ENCODE measurements at places on chromosomes 16 and 17. TPM values are rescaled to one million over a fixed set of nuclear protein-coding genes. Genes with fewer than 3 reads are reported as not detected.

The CDRT15L2 gene
- not detected for total RNA-seq

The IL34 gene
- total RNA-seq, result not detected

The SLC52A1 gene
- not detected for total RNA-seq

The ZNF469 gene
- total RNA-seq, result 4.9 TPM

DNA sequence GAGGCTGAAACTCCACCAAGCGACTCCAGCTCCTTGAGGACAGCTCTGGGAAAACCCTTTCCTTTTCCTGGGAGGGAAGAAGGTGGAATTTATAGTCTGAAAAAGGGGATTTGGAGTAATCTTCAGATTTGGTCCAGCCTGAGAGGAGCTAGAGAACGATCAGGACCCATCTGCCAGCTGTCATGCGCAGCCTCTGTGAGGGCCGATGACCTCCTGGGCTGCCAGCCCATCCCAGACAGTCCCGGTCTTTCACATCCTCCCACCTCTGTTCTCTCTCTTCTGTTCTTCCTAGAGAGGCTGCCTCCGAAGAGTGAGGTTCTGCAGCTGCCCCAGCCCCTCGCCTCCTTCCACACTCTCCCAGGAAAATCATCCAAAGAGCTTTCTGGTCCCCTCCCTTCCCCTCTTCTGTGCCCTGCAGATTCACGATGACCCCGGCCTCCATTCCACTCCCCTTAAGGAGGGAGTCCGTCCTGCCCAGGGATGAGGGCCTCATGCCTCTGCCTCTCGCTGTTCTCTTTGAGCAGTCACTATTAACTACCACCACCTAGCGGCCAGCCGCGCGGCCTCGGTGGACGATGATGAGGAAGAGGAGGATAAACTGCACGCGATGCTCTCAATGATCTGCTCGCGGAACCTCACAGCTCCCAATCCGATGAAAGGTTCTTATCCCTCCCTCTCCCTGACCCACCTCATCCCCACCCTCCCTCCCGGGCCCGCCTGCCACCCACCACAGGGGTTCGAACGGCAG is 29.6 kb downstream of the SGSM2 start:
- no peak overlapping the region for H3K27ac ChIP-seq
- DNase-seq, result no peak
- no peak overlapping the region for H3K4me3 ChIP-seq
- H3K4me1 ChIP-seq, result no peaks in the 10 kb centered on the region
- peaks cover 12% of the 10 kb centered on the region for H3K36me3 ChIP-seq

DNA sequence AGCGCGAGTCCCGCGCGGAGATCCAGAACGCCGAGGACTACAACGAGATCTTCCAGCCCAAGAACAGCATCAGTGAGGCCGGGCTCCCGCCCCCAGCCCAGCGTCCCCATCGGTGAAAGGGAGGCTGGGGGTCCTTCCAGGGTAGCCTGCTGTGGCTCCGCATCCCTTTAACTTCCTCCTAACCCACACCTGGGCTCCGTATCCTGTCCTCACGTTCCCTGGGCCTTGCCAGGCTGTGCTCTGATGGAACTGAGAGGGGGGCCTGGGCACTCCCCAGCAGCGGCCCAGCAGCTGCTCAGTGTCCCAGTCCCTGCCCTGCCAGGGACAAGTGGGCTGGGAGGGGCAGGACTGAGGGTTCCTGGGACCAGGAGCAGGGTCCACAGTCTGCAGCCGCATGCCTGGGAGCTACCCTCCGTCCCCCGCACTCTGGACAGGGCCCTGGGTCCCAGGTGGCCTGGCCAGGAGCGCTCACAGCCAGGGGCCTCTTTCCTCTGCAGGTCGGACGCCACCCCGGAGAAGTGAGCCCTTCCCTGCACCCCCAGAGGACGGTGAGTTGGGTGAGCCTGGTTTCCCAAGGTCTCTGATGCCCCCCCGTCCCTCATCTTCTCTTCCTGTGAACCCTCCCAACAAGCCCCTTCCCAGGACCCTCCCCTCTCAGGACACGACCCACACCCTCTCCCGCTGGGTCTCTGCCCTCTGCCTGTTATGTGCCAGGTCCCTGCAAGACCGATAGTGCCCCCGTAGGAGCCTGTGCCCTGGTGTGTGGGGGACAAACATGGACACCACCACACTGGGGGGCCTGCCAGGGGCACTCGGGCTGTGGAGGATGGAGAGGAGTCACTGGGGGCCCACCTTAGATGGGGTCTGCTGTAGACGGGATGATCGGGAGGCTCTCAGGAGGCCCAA is 18.1 kb downstream of the KATNB1 start:
- H3K27me3 ChIP-seq, result no peaks in the 10 kb centered on the region
- no peak for DNase-seq
- no peak overlapping the region for H3K4me3 ChIP-seq
- H3K27ac ChIP-seq, result no peak overlapping the region
- H3K4me1 ChIP-seq, result peaks cover 50% of the 10 kb centered on the region
- peaks cover 19% of the 10 kb centered on the region for H3K36me3 ChIP-seq

DNA sequence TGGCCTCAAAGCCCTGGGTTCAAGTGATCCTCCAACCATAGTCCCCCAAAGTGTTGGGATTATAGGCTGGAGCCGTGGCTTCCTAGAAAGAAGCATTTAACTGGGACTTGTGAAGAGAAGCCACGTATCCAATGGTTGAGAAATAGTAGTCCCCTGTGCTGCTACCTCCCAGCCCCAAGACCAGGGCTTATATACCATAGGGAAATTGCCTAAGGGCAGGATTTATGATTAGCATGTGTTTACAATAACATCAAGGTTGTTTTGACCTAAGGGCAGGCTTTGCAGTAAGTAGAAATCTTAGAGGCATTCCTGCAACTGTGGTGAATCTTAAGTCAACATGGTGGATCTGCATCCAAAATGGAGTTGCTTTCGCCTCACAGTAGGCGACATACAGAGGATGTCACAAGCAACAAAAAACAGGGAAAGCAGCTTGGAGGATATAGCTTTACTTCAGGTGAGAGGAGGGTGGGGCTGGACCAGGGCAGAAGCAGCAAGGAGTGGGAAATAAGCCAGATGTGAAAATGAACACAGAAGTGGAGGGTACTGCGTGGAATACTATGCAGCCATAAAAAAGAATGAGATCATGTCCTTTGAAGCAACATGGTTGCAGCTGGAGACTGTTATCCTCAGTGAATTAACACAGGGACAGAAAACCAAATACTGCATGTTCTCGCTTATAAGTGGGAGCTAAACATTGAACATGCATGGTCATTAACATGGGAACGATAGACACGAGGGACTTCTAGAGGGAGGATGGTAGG is 18.7 kb upstream of the NSMCE1 start:
- H3K36me3 ChIP-seq, result no peaks in the 10 kb centered on the region
- H3K27me3 ChIP-seq, result no peaks in the 10 kb centered on the region
- no peak overlapping the region for H3K4me3 ChIP-seq
- H3K4me1 ChIP-seq, result peaks cover 13% of the 10 kb centered on the region
- H3K27ac ChIP-seq, result no peak overlapping the region

DNA sequence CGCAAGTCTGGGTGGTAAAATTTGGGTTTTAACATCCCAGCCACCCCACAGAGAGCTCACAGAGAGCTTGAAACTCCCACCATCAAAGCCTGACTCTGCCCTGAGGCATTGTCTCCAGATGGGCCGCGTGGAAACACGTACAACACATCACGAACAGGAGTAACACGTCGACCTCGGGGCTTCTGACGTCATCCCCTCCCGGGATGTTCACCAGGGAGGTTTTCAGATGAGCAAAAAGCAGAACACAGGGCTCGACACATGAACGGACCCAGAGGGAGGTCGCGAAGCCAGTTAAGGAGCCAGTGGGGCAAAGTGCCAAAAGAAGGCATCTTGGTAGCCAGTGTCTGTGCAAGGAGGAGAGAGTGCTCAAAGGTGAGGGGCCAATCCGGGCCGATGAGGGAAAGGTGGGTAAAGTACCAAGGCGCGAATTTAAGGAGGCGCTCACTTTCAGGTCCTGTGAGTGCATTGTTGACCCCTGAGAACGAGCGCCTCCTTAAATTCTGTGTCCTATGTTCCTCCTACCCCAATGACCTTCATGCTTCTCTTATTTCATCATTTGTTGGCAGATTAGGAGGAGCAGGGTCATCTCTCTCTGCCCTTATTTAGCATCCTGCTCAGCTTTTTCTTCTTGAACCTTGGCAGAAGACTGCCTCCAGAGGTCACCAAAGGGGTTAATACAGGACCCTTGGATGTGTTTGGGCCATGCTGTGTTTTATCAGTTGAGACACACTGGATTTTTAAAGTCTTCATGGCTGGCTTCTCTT is 5.6 kb downstream of the RCVRN start:
- H3K4me1 ChIP-seq, result no peaks in the 10 kb centered on the region
- H3K27ac ChIP-seq, result no peak overlapping the region
- H3K27me3 ChIP-seq, result no peaks in the 10 kb centered on the region
- DNase-seq, result no peak

GRCh38 chr16:16150878-16151152 is 72.5 kb downstream of the ABCC6 start:
- no peak overlapping the region for H3K4me3 ChIP-seq
- H3K4me1 ChIP-seq, result no peaks in the 10 kb centered on the region
- H3K27me3 ChIP-seq, result no peaks in the 10 kb centered on the region
- H3K27ac ChIP-seq, result no peak overlapping the region
- no peak for DNase-seq
- H3K36me3 ChIP-seq, result peaks cover 2% of the 10 kb centered on the region

- no peak overlapping the region for H3K27ac ChIP-seq
- peaks cover 15% of the 10 kb centered on the region for H3K36me3 ChIP-seq
- H3K27me3 ChIP-seq, result no peaks in the 10 kb centered on the region
- no peak for DNase-seq
Measured at GRCh38 chr16:4689091-4689671, 4.2 kb upstream of the NUDT16L1 start.

DNA sequence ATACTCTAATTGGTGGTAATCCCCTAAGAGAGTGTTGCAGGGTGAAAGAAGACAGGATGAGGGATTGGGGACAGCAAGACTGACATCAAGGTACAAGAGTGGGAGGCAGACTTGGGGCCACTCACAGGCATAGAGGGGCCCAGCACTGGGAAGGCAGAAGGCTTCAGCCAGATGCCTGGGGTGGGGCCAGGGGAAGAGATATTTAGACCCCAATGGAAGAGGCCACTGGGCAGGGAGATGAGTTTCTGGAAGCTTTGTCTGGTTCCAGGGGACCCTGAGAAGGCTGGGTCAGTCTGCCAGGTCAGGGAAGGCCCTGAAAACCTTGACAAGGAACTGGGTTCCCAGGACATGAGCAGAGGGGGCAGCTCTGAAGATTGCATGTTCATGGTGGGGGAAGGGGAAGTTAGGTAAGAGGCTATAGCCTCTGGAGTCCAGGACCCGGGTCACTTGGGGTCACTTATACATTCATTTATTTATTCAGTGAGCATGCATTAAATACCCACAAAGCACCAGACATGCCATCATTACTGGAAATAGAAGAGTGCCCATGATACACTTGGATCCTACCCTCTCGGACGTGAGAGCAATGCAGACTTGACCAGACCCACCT is 92.9 kb downstream of the TMEM132E start:
- no peak overlapping the region for H3K27ac ChIP-seq
- no peaks in the 10 kb centered on the region for H3K4me1 ChIP-seq
- no peak for DNase-seq
- no peaks in the 10 kb centered on the region for H3K27me3 ChIP-seq
- H3K36me3 ChIP-seq, result no peaks in the 10 kb centered on the region

DNA sequence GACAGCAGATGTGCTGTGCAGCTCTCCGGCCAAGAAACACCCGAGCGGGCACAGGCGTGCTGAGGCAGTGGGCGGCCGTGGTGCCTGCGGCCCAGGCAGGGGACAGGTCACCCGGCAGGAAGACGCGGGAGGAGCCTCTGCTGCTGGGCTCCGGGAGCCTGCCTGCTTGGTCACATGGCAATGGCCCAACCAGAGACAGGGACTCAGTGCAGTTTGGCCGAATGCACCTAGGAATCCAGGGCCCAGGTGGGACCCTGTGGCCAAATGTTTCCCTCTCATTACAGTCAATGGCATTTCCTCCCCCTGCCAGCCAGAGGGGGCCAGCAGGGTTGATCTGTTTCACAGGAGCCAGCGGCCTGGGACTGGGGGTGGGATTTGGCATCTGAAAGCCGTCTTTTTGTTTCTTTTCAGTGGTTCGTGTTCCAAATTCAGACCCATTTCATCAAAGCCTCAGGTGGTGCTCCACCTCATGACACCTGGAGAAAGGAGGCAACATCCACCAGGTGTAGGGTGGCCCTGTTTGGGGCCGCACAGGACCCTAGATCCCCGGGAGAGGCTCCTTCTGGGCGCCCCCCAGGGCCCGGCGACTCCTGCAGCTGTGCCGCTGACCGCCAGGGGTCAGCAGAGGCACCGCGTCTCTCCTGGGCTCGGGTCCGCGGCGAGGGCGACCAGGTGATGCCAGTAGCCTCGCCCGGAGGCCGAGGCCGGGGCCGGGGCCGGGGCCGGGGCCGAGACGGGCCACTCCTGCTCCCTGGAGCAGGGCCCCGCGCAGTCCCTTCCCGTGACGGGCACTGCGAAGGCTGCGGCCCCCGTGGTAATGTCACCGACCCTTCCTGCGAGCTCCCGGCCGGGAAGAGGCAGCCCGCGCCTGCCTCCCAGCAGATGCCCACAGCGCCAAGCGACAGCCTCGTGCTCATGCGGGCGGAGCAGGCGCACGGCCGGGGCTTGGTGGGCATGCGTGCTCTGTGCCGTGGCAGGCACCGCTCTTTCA is 118.5 kb downstream of the C16orf78 start:
- peaks cover 4% of the 10 kb centered on the region for H3K4me1 ChIP-seq
- H3K4me3 ChIP-seq, result no peak overlapping the region
- no peaks in the 10 kb centered on the region for H3K36me3 ChIP-seq
- no peaks in the 10 kb centered on the region for H3K27me3 ChIP-seq
- H3K27ac ChIP-seq, result no peak overlapping the region

DNA sequence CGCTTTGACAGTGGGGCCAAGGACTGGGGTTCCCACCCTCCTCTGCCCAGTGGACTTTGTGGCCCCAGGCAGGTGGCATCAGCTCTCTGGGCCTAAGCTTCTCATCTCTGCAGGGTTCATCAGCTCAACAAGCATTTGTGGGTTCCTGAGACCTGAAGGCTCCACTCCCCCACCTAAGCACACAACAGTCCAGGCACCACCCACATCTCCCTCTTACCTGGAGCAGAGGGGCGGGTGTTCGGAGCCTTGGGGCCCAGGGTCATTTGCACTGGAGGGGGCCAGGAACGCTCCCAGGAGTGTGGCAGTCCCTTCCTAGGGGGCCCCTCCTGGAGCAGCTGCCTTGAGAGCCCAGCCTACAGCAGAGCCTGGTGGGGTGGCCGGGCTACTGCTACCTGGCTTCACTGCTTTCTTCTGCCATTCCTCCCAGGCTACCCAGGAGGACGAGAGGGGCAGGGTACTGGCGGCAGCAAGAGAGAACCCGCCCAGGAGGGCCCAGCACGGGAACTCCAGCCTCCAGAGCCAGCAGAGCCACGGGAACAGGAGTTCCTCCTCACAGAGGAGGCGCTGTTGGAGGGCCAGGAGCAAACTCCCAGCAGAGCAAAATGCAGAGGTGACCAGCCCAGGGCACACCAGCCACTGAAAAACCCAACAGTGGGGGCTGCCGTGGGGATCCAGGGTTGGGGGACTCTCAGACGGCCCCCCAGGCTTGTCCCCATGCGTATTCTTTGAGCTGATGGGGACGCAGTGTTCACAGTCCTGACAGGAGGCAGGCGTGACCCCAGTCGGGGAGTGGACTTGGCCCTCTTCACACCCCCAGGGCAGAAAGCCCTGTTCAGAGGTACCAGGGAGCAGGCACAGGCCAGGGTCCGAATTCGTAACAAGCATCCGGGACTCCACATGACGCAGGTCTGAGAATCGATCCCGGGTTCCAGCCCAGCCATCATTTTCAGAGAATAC is 35.1 kb upstream of the SLC38A10 start:
- H3K4me1 ChIP-seq, result peaks cover 41% of the 10 kb centered on the region
- no peak overlapping the region for H3K27ac ChIP-seq
- H3K36me3 ChIP-seq, result no peaks in the 10 kb centered on the region
- no peak for DNase-seq
- no peak overlapping the region for H3K4me3 ChIP-seq
- H3K27me3 ChIP-seq, result peaks cover 2% of the 10 kb centered on the region
